Kidney capillary endothelial cell (primary cell): ENCODE measurements at places on chromosomes 2 and 18.

DNA sequence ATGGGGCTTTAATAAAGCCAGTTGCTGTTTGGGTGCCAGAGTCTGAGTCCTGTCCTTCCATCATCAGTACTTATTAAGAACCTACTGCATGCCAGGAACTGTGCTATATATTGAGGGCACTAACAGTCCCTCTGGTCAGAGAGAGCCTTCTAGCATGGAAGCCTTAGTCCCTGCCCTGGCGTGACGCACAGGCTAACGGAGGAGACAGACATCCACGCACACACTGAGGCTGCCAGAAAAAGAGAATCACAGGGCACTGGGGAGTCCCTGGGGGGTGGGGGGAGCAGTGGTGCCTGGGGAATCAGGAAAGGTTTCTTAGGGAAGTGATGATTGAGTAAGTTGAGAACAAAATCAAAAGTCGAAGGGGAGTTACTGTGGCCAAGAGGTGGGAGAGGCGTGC lies 31.5 kb downstream of the CTIF start:
- DNase-seq = no peak

DNA sequence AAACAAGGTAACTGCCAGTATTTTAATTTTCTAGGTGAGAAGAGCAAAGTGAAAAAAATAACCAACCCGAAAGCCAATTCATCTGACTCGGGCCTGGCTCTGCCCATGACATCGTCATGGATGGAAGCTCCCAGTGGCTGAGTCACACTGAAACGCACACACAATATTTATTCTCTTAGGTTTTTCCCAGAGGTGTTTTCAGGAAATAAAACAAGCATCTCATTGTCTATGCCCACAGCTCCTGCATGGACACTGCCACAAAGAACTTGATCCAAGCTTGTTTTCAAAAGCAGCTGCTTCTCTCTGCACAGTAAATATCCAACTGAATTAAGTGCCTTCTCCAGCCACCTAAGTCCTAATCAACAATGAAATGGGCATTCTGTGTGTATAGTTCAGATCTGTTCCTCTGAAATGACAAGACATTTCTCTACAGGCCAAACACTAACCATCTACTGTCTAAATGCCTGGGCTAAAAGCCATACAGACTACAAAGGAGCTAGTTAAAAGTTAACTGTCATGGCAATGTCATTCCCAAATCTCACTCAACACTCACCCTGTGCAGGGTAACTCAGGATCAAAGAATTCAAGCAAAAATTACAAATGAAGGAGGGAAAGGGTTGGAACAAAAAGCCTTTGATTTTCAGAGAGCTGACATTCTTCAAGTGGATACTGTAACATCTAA lies 62.9 kb downstream of the RPL31 start:
- peak; percentile 52 for DNase-seq

DNA sequence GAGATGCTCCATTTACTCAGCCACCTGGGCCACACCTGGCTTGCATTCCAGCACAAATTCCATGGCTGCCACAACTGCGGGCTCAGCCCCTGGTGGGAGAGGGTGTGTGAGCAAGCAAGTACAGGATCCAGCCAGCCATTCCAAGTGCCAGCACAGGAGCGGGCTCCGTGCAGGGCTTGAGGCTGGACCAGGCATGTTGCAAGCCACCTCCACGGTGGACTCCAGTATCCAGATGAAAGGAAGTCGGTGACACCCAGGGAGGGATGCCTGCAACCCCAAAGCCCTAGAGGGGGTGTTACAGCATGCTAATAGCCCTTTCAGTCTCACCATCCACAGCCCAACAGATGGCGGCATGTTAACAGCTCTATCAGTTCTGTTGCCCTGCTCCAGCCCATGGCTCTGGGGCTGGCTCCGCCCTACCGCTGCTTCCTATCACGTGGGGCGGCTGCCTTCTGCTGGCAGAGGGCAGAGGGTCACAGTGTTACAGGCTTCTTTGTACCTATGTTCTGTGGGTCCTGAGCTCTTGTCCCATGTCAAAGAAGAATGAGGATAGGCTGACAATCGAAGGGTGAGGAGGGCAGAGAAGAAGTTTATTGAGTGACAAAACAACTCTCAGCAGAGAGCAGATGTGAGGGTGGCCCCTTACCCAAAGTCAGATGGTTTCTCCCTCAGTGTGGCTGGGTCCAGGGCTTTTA lies 11.7 kb upstream of the GORASP2 start:
- no peak for DNase-seq

DNA sequence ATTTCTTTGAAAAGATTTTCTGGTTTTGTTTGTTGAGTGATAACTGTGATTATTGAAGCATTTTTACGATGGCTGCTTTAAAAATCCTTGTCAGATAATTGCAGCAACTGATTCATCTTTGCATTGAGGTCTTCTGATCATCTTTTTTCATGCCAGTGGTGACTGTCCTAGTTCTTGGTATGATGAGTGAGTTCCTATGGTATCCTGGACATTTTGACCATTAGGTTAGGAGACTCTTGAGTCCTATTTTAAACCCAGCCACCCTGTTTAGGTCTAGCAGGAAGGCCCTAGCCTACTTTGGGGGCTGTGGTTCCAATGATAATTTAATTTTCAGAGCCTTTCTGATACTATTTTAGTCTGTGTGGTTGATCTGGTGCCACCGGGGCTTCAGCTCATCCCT lies 72.7 kb upstream of the REV1 start:
- DNase-seq = no peak

DNA sequence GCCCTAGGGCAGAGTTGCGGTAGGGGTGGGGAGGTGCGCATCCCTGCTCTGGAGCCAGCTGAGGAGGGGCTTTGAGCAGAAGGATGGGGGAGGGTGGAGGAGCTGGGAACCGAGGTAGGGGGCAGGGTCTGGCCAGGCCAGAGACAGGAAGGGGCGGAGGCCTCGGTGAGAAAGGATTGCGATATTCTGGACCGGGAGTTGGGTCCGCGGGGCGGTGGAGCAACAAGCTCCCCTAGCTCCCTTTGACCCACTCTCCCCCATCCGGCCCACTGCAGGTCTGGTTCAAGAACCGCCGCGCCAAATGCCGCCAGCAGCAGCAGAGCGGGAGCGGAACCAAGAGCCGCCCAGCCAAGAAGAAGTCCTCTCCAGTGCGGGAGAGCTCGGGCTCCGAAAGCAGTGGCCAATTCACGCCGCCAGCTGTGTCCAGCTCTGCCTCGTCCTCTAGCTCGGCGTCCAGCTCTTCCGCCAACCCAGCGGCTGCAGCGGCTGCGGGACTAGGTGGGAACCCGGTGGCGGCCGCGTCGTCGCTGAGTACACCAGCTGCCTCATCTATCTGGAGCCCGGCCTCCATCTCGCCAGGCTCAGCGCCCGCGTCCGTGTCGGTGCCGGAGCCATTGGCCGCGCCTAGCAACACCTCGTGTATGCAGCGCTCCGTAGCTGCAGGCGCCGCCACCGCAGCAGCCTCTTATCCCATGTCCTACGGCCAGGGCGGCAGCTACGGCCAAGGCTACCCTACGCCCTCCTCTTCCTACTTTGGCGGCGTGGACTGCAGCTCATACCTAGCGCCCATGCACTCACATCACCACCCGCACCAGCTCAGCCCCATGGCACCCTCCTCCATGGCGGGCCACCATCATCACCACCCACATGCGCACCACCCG lies 4.8 kb downstream of the OTX1 start:
- DNase-seq = no peak

DNA sequence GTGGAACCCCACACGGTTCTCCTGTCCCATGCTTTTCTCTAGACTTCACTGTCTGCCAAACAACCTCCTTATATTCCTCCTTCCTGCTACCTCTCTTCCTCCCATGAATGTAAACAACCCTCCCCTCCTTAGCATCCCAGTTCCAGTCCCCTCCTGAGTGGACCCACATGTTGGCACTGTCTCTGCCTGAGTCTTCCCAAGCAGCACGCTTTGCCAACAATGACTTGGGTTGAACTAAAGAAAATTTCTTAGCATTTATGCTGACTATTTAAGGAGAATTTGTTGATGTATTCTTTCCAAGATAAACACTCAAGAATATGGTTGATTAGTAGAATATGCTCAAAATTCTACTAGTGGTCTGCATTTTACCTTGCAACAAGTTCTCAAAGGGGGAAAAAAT lies 338.0 kb downstream of the TNS1 start:
- no peak for DNase-seq

- DNase-seq = no peak
Observed at GRCh38 chr2:64502860-64503259, 21.3 kb upstream of the AFTPH start.

- no peak for DNase-seq
Observed at GRCh38 chr2:190205657-190206056, 114.0 kb downstream of the HIBCH start.

GRCh38 chr2:235183786-235184185 lies 232.0 kb downstream of the SH3BP4 start:
- no peak for DNase-seq

DNA sequence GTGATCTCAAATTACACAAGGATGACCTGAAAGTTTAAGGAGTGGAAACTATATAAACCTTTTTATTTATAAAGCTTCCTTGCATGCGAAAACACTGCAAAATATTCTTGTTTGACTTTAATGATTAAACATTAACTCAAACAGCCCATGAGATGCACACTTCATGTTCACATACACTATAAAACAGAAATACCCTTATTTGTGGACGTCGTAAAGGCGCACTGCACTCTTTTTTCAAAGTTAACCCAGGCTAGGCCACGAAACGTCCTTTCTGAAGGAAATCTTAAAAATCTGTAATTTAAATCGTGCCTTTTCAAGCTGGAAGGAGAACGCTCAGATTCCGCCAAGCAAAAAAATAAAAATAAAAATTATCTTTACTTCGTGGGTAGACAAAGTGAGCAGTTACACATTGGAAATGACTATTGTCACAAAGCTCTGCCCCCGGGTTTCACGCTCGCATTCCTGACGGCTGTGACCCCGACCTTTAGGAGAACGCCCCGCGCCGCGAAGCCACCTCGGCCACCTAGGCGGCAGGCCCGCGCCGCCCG lies 728 bp downstream of the FAM168B start:
- DNase-seq = no peak
